ENCODE measurements at places on chromosomes 12 and 14. TPM values are rescaled to one million over a fixed set of nuclear protein-coding genes. Genes with fewer than 3 reads are reported as not detected.

GRCh38 chr12:65319688-65320200 lies 41.3 kb downstream of the MSRB3 start:
- no peak for DNase-seq

- no peak for DNase-seq
Measured at GRCh38 chr12:43060742-43061141, 471.2 kb upstream of the PRICKLE1 start.

The KRT77 gene
- total RNA-seq = not detected

- DNase-seq = no peak
Measured at GRCh38 chr12:94041850-94042249, 106.5 kb upstream of the PLXNC1 start.

DNA sequence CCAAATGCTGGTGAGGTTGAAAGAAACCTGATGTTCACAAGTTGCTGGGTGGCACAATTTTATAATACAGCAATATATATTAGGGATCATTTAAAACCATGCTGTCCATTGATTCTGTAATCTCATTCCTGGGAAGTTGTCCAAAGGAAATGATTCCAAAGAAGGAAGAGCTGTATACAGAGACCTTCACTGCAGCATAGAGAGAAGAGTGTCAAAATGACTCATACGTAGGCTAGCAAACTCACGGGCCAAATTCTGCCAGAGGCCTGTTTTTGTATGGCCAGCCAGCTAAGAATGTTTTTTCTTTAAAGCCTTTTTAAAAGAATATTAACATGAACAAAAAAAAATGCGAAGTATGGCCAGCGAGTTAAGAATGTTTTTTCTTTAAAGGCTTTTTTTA lies 69.2 kb upstream of the MED13L start:
- DNase-seq = no peak

GRCh38 chr12:67202678-67203012 lies 66.5 kb upstream of the CAND1 start:
- no peak for DNase-seq

The ZFHX2 gene
- total RNA-seq = 3.1 TPM

- DNase-seq = no peak
Measured at GRCh38 chr12:99137124-99137855, 492.2 kb downstream of the APAF1 start.

DNA sequence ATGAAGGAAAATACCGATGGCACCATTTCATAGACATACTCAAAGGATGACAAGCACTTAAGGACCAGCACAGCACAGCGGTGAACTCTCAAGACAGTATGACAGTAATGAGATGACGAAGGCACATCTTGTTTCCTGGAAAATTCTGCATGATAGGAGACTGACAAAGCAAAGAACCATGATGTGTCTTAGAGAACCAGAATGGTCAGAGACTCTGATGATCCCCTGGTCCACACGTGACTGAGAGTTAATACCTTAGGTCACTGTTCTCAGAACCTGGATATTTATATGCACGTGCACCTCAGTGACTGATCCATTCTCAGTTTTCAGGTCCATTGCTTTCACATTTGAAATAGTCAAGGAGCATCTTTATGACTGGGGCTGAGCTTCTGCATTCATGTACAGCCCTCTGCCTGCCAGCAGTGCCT lies 35.3 kb downstream of the PROX2 start:
- no peak for DNase-seq

The CNIH1 gene
- total RNA-seq = 101 TPM

The TAS2R42 gene
- total RNA-seq = not detected

DNA sequence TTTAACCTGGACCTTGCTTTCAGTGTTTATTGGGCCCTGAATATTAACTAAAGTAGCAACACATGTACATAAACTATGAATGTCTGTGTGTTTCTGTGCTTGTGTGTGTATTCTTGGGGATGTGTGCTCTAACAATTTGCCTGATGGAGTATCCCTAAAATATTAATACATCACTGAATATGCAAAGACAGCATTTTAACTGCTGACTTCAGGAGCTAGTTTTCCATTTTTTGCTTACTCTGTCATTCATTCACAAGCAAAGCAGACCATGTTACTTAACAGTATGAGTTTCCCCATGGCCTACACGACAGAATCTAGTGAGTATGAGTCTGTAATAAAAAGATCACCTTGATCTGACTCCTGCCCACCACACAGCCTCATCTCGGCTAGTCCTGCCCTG lies 402.8 kb downstream of the BCAT1 start:
- DNase-seq = no peak

GRCh38 chr12:58302487-58303011 lies 361.2 kb downstream of the ATP23 start:
- no peak for DNase-seq

DNA sequence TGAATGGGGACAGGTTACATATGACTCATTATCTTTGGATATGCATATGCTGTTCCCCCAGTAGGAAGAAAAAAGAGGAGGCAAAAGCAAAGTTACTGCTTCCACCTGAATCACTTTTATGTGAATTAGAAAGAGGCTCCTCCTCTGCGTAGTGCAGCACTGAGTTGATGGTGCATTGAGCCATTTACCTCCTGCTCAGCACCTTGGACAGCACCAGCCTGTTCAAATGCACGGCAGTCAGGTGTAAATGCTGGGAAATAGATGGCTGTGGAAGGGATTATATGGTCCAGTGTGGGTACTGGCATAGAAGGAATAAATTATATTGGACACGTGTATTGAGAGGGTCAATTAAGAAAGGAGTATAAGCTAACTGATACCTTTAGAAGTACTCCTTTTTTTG lies 541.9 kb upstream of the SEL1L start:
- no peak for DNase-seq

The GAS2L3 gene
- total RNA-seq = 10.0 TPM

DNA sequence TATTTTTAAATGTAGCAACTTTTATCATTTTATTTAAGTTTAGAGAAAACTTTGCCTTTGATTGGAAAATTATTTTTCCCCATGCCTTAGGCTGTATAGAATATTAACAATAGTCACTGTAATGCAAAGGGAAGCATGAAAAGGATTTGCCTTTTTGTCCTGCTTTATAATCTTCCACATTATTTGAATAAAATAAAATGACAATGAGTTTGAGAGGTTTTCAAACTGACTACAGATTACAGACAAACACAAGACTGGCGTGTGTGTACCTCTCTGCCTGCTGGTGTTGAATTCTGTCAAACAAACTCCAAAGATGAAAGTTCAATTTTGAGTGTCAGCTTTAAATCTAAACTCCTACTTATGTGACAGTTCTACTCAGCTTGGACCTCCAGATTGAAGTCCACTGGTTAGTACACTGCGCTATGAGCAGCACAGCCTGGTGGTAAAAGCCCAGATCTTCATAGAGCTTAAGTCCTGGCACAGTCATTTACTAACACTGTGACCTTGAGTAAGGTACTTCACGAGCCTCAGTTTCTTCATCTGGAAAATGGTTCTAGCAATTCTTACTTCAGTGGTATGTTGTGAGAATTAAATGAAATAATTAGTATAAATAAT lies 98.3 kb upstream of the CPNE8 start:
- DNase-seq = no peak

The NUAK1 gene
- 54.4 TPM for total RNA-seq

The NTN4 gene
- 11.6 TPM for total RNA-seq

DNA sequence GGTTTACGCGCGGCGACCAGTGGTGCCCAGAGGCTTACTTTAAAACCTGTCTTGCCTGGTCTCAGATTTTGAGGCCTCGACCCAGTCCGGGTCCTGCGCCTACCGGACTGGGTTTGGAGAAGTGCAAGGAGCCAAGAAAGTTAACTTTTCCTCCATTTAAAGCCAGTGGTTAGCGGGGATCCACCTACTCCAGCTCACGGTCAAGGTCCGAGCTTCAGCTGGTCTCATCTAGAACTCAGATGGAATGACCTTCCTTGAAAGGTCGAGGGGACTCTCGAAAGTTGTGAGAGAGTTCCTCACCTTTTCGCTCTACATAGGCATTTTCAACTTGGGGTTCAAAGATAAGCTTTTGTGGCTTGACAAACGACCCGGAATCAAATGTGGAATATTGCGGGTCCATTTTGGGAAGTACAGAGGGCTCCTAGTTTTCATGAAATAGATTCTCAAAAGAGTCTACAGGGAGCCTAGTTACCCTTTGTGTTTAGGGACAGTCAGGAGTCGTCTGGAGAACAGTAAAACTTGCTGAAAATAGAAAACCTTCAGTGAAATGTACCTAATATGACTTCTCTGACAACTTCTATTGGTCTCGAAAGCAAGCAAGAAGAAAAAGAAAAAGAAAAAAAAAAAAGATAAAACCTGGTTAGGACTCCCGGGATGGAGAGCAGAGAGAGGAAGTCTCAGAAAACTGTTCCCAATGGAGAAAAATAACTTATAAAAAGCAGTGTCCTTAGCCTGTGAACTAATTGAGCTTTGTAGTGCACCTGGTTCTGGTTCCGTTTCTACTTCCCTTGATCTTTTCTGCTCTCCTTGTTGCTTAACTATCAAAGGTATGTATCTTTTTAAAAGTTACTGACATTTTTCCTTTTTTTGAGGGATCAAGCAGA lies 1.4 kb downstream of the KCNMB4 start:
- no peak for DNase-seq

GRCh38 chr12:122862872-122863701 lies 27.8 kb downstream of the HIP1R start:
- DNase-seq = peak; percentile 90

GRCh38 chr12:82608706-82609105 lies 78.0 kb upstream of the TMTC2 start:
- DNase-seq = no peak

- DNase-seq = no peak
Measured at GRCh38 chr14:37709419-37710195, 114.2 kb downstream of the TTC6 start.

DNA sequence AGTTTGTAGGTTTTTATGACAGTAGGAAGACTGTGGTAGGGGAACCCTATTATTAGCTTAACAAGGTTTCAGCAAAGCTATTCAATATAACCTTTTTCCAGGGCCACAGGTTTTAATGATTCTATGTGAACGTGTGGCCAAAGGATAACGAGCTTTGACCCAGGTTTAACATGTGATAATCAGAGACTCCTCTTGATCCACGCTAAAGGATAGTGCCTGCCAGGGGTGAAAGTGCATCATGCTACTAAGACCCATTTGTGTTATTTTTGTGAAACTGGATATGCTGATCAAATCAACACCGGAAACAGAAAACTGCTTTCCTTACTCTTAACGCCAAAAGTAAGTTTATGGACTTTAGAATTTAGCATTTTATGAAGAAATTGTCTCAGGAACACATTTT lies 909 bp upstream of the TAOK3 start:
- DNase-seq = no peak

DNA sequence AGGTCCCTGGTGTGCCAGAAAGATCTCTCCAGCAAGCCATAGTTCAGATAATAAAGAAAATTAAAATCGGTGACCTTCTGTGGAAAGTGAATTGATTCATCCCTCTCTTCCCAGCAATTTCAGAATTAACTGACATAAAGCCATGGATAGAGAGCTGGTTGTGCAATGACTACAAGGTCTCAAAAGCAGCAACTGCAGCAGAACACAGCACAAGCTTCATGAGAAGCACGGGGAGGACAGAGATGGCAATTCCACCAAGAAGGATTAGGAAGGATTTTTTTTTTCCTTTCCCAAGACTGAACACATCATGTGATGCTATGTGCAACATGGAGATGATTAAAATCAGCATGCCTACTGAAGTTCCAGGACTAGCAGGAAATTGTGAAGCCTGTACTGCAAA lies 154.9 kb upstream of the PLEKHG7 start:
- DNase-seq = no peak

DNA sequence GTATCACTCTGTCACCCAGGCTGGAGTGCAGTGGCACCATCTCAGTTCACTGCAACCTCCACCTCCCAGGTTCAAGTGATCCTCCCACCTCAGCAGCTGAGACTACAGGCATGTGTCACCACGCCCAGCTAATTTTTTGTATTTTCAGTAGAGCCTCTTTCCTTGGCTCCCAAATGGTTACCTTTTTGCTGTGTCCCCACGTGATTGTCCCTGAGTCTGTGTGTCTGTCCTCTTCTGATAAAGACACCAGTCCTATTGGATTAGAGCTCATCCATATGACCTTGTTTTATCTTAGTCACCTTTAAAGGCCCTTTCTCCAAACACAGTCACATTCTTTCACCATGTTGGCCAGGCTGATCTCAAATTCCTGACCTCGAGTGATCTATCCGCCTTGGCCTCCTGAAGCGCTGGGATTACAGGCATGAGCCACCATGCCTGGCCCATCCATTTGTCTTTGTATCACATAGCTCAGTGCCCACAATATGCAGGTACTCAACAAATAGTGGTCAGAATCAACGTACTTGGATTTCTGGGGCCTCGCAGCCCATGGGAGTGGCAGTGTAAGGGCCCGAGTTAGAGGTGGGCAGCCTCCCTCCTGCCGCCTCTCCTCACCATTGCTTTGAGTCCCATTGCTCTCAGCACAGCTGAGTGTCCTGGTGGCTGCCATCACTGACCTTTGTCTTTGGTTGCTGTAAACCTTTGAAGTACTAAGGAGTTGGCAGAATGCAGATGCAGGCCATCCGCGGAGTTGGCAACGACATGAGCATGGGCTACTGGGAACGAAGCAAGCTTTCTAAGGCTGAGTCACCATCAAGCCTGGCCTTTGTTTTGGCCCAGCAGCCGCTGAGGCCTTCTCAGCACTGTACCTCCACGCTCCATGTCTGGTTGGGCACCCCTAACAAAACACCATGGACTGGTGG lies 9.3 kb downstream of the TPCN1 start:
- DNase-seq = no peak

DNA sequence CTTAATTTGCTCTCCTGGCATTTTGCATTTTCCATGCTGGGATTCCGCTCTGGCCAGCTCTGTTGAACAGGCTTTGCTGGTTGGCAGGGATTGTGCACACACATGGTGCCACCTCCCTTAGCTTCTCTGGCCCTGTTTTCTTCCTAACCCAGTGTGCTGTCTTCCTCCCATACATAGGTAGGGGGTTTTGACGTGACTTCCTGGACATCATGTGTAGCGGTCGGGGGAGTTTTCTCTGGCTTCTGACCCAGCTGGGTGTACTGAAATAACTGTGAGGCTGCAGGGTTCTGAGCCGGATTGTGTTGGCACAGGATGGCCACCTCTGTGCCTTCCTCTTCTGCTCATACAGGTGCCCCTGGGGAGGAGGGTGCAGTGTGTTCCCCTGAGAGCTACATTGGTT lies 25.7 kb downstream of the C14orf132 start:
- DNase-seq = peak; percentile 60

GRCh38 chr12:29733501-29733900 lies 50.2 kb downstream of the TMTC1 start:
- DNase-seq = no peak

DNA sequence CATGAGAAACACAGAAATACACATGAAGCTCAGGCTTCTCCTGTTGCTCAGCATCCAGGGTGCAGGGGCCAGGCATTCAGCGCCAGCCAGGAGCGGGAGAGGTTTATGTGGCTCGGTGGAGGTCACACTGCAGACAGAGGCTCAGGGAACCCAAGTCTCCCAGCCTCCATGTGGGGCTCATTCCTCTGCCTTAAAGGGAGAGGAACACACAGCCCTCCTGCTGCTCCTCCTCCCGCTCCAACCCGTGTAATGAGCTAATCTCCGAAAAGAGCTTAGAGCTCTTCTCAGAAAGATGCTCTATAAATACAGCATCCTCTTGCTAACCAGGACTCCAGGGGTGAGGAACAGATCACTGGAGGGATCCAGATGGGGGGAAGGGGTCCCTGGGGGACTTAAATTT lies 28.2 kb downstream of the FGF6 start:
- DNase-seq = peak; percentile 55

The CELA1 gene
- total RNA-seq = not detected

- DNase-seq = no peak
Measured at GRCh38 chr12:28258998-28259397, 68.7 kb downstream of the CCDC91 start.
